GM23338 (cell line): ENCODE measurements at places on chromosomes 7 and 10.

GRCh38 chr10:120423431-120424197, 33.4 kb upstream of the PLPP4 start:
- peak; percentile 71 for DNase-seq

DNA sequence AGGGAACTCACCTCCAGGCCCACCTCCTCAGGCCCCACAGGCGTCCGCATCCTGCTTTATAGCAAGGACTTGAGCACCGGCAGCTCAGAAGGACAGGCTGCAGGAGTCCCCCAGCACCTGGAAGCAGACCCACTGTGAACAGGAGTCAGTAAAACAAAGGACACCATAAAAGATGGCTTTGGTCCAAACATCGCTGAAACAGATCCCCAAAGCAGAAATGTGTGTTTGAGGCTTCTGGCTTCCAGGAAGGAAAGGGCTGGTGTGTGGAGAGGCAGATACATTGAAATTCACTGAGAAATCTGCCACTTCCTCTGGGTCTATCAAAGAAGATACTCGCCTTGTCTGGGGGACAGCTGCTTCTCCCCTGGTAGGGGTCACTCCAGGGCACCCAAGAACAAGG, 286.2 kb downstream of the PLXNA4 start:
- no peak for DNase-seq

DNA sequence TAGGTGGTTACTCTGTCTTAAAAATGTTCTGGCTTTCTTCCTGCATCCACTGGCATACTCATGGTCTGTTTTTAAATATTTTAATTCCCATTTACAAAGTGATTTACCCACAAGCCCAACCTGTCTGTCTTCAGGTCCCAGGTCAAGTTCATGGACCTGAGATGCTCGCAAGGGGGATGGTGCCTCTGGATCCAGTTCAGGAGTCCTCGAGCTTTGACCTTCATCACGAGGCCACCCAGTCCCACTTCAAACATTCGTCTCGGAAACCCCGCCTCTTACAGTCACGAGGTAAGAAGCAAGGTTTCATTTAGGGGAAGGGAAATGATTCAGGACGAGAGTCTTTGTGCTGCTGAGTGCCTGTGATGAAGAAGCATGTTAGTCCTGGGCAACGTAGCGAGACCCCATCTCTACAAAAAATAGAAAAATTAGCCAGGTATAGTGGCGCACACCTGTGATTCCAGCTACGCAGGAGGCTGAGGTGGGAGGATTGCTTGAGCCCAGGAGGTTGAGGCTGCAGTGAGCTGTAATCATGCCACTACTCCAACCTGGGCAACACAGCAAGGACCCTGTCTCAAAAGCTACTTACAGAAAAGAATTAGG, 8.7 kb downstream of the ZKSCAN1 start:
- no peak for DNase-seq

DNA sequence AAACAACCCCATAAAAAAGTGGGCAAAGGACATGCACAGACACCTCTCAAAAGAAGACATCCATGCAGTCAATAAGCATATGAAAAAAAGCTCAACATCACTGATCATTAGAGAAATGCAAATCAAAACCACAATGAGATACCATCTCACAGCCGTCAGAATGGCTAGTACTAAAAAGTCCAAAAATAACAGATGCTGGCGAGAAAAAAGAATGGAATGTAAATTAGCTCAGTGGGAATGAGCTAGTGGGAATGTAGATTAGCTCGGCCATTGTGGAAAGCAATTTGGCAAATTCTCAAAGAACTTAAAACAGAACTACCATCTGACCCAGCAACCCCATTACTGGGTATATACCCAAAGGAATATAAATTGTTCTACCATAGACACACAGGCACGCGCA, 287.0 kb downstream of the WDR37 start:
- no peak for DNase-seq

GRCh38 chr10:76070916-76071315, 639.5 kb downstream of the LRMDA start:
- no peak for DNase-seq

- DNase-seq: no peak
These were observed 31.7 kb downstream of the MKX start for GRCh38 chr10:27713941-27714340.

GRCh38 chr7:13457790-13458189, 531.7 kb downstream of the ETV1 start:
- no peak for DNase-seq

DNA sequence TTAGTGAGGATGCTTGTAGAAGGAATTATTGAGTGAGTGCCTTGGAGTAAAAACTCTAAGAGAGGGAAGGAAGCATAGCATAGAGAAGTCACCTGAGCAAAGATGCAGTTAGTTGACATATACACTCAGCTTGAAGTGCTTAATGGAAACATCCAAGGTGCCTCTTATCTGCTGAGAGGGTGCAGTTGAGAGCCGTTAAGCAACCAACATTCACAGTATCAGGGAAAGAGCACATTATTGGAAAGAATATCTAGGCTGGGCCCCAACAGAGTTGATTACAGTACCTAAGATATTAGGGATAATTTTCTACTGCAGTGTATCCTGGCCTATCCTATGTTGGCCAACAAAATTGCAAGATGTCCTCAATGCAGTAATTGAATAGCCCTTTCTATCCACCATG, 302.0 kb downstream of the ETV1 start:
- DNase-seq: no peak

- DNase-seq: peak; percentile 95
These were observed at the start of gene DLX5 for GRCh38 chr7:97024209-97025129. Gene DLX5, minus strand, starts transcription at chr7:97024831. Its CDS starts 208 bp downstream, at chr7:97024623.

- no peak for DNase-seq
These were observed 143.6 kb upstream of the FAM13C start for GRCh38 chr10:59505926-59506325.

DNA sequence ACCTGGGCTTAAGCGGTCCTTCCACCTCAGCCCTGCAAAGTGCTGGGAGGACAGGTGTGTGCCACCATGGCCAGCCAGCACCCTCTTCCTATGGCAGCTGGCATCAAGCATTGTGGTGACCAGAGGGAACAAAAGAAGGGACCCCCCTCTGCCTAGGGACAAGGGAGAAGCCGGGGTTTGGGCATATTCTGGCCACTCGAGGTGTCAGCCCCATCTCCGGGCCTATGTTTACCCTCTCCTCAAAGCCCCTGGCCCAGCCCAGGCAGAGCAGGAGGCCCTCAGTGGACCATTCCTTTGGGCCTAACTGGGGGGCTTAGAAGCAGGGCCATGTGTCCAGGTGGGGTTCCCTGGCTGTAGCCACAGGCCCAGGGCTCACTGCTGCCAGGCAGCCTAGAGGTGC, 23.9 kb downstream of the VSIR start:
- DNase-seq: no peak

GRCh38 chr7:149006345-149006725, 22.0 kb downstream of the PDIA4 start:
- no peak for DNase-seq

DNA sequence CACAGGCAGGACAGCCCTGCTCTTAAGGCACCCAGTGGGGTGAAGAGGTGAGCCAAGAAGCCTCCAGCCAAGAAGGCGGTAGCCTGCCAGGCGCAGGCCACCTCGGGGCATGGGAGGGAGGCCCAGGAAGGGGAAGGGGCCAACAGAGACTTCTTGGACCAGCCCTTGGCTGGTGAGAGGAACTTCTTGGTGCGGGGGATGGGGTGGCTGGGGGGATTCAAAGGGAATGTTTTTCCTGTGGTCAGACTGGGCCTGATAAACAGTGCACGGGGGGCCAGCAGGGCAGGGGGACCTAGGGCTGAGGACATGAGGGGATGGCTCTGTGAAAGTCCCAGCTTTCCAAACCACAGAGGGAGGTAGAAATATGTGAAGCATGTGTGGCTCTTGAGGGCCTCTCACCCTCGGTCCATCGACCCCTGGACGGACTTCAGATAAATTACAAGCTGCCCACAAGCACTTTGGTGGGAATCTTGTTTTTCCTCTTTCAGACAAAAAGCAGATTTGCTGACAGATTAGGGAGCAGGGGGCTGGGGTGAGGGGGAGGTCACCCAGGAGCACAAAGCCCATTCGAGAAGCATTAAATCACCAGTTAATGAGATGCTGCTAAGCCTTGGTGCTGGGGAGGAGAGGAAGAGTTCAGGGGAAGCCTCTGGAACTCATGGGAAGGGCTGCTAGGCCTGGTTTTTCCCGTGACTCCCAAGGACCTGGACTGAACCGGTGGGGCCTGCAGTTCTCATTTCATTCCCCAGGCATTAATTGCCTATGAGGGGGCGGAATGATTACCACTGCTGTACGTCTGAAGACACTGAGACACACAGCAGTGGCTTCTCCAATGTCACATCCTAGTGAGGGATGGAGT, 11.3 kb downstream of the CRYGN start:
- no peak for DNase-seq

GRCh38 chr7:17159500-17160037, 138.9 kb upstream of the AHR start:
- no peak for DNase-seq

GRCh38 chr7:67371429-67372305, 375.0 kb downstream of the TYW1 start:
- DNase-seq: peak; percentile 91

- DNase-seq: no peak
These were observed 52.1 kb downstream of the POLL start for GRCh38 chr10:101535949-101536348.

GRCh38 chr7:69603351-69603750, 5.1 kb downstream of the AUTS2 start:
- no peak for DNase-seq

DNA sequence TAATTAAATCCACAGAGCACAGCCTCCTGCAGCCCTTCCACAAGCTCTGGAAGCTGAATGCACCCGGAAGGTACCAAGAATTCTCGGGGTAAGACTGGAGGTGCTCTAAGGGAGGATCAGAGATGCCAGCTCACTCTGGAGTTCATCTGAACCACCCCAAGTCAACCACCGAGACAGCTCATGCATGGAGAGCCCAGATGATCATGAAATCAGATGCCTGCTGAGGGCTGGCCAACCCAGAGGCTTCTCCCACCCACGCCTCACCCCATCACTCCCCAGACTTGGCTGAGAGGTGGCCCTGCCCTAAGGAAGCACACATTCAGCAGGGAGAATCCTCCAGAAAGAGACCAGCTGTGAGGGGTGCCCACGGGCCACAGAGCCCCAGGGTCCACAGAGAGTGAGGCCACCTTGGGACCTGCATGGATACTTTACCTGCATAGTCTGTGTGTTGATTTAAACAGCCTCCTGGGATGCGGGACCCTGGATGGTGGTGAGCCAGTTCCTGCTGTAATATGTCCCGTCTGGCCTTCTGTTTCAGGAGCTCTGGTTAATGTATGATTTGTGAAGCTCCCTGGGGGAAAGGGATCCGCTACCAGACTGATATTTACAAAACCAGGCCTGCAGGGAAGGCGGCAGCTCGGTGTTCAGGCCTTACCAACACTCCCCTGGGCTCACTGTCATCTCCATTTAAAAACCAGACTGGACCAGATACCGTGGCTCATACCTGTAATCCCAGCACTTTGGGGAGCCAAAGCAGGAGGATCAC, 64.9 kb downstream of the INSIG1 start:
- DNase-seq: no peak

- DNase-seq: no peak
These were observed 34.4 kb downstream of the IQCE start for GRCh38 chr7:2593036-2593727.

GRCh38 chr10:50538555-50539398, 85.0 kb downstream of the SGMS1 start:
- DNase-seq: no peak

GRCh38 chr10:4344492-4344994, 481.5 kb upstream of the AKR1E2 start:
- peak; percentile 46 for DNase-seq

- DNase-seq: no peak
These were observed 34.5 kb downstream of the ITPRIP start for GRCh38 chr10:104303594-104304355.

DNA sequence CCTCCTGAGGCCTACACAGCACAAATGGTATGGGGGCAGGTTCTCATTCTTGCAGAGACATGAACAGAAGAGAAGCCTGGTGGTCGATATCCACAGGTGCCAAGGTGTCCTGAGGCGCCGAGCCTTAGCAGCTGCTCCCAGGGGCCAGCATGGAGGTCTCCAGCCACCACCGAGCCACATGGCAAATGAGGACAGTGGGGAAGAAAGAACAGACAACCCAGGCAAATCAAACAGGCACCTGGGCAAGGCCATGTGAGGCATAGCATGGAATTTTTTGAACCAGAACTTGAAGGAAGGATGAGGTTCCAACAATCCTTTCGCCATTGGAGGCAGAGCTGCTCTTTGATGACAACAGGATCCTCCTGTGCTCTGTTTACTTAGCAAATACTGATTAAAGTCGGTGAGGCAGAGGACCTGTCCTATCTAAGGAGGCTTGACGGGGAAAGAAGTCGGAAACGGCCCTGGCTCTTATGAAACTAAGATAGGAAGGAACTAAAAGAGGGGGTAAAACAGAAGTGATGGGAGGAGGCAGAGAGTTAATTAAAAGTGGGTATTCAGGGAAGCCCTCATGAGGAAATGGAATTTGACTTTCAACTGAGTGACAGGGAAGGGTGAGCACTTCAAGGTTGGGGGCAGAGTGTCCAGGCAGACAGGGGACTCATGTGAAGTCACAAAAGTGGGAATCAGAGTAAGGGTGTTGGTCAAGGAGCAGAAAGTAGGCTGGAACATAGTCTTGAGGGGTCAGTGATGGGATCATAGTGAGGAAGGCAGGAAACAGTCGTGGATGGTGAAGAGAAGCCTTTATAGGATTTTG, 8.6 kb upstream of the CALML3 start:
- DNase-seq: no peak

- DNase-seq: no peak
These were observed 65.7 kb downstream of the SND1 start for GRCh38 chr7:127717502-127718339.

DNA sequence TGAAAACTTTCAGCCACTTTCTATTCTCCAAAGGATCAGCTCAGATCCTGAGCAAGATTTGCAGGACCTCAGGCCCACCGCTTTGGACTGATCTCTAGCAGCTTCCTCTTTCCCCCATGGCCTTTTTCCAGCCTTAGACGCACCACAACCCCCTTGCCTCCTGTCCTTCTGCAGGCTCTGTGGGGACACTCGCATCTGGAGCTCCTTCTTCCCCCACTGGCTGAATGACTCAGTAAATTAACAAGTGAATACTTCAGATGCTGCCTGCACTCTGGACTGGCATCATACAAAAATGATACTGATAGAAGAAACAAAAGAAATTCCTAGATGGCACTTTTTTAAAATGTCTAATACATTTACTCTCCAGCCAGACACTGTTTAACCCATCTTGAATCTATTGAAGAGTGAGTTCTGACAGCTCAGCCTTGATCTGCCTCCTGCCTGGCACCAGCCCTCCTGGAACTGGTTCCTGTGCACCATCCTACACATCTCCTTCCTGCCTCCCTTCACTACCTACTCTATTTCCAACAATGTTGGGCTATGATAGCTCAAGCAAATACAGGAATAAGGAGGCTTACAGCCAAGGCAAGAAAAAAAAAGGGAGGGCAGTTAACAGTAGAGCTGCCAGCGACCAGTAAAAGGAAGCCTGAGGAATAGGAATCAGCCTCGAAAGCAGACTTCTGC, 3.3 kb downstream of the FRMPD2 start:
- DNase-seq: no peak

- DNase-seq: no peak
These were observed 79.8 kb downstream of the CHN2 start for GRCh38 chr7:29274146-29275017.

DNA sequence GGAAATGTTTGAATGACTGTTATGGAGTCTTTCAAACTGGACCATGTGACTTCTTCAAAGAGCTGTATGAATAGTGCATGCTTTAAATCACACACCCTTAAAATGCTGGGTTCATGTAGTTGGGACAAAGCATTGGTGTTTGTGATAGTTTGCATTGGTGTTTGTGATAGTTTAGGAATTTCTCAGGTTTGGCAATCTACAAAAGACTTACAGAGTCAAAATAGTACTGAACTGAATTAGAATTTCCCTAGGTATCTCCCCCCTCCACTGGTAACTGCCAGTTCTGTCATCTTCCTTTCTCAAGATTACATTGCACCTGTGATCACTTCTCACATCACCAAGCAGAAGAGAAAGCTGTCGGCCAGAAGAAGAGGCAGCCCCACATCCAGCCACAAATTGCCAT, 261.1 kb downstream of the GATA3 start:
- DNase-seq: no peak
